ENCODE measurements at places on chromosomes 1 and 21.
A peak's percentile ranks its signal among the peaks of the same experiment; 100 is the strongest.

DNA sequence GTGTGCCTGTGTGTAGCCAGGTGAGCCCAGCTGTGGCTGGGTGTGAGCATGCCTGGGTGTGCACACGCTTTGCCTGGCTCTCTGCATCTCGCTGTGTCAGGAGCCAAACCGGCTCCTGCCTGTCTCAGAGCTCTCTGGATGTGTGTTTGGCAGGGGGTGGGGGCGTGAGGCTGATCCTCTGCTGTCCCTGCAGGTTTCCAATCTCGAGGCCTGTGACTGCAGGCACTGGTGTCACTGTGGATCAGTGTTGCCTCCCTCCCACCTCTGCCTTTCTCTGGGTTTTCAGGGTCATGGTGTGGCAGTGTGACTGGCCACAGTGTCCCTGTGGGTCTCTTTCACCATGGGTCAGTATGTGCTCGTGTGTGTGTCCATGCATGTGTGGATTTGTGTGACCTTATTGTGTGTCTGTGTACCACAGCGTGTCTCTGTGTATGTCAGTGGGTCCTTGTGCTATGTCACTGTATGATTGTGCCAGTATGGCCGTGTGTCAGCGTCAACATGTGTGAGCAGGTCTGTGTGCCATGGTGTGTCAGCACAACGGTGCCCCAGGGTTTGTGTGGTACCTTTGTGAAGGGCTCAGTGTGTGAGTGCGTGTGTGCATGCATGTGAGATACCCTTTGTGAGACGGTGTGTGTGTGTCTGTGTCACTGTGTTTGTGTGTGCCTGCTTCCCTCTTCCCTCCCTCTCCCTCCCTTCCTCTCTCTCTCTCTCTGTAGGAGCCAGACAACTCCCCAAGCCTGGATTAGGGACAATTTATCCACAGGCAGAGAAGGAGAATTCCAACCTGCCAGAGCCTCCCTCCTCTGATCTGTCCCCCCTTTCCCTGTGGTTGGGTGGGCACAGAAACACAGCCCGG lies 43.4 kb downstream of the AHDC1 start:
- no peak for DNase-seq

DNA sequence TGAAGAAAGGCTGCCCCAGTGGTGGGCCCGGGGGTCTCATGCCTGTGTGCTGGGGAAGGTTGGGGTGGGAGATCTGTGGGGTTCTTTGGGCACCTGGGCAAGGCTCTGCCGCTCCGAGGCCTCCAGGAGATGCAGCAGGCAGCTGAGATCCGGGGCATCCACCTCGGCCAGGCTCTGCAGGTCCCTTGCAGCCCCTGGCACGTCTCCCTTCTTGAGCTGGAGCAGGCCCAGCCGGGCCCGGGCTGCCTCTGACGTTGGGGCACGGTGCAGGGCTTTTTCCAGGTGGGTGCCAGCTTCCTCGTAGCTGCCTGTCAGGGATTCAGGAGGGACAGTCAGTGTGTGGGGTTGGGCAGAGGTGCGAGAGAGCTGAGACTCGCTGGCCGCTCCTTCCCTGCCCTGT lies 11.4 kb upstream of the MMEL1 start:
- DNase-seq, result no peak

GRCh38 chr1:201356701-201357100 lies 20.8 kb downstream of the TNNT2 start:
- DNase-seq, result no peak

DNA sequence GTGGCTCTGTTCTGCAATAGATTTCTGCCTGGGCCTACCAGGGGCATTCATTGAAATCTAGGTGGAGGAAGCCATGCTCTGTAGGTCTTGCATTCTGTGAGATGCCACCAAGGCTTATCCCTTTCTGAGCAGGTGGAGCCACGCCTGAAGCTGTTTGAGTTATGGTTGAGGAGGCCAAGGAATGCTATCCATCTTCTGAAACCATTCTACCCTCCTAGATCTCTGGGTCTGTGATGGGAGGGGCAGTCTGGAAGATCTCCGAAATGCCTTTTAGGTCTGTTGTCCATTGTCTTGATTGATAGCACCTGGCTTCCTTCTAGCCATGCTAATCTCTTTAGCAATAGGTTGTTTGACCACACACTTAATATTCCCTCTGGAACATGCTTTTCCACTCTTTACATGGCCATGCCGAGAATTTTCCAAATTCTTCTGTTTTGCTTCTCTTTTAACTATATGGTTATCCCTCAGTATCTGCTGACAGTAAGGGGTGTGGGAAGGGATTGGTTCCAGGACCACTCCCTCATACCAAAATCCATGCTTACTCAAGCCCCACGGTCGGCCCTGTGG lies 45.2 kb downstream of the AK4 start:
- DNase-seq, result no peak

GRCh38 chr1:100539836-100540536 lies 2.0 kb downstream of the GPR88 start:
- no peak for DNase-seq

- DNase-seq, result no peak
Observed at GRCh38 chr1:239315631-239316217, 70.6 kb upstream of the CHRM3 start.

GRCh38 chr21:31647650-31648049 lies 11.8 kb upstream of the SOD1 start:
- no peak for DNase-seq

DNA sequence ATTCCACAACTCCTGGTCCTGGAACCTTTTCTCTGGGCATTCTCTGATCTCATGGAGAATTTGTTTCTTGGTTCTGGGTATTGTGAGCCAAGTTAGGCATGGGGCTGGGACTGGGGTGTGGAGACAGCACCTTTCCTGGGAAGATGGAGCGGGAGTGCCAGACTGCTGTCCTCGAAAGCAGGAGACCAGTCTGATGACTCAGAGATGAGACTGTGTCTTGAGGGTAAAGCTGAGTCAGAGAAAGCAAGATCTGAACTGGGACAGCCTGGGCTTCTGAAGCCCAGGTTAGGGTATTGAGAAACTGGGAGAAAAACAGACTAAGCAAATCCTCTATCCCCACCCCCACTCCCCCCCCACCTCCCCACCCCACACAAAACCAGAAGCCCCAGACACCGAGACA lies 2.2 kb upstream of the KANK4 start:
- no peak for DNase-seq

DNA sequence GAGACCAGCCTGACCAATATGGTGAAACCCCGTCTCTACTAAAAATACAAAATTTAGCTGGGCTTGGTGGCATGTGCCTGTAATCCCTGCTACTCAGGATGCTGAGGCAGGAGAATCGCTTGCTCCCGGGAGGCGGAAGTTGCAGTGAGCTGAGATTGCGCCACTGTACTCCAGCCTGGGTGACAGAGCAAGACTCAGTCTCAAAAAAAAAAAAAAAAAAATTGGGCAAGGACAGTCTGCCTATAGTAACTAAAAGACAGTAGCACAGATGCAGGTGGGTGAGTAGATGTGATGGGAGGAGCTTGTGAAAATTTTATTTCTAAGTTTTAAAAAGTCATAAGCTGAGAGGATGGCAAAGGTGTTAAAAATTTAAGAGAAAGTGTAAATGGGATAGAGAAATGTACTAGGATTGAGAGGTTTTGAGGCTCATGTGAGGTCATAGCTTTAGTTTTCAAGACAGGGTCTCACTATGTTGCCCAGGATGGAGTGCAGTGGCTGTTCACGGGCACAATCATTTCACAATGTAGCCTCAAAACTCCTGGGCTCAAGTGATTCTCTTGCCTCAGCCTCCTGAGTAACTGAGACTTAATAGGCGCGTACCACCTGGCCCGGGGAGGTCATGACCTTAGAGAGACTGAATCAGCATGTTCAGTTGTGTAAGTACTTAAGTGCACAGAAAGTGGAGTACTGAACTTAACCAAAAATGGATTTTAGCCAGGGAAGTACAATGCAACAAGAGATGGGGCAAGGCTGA lies 33.7 kb downstream of the PTP4A2 start:
- DNase-seq, result no peak

DNA sequence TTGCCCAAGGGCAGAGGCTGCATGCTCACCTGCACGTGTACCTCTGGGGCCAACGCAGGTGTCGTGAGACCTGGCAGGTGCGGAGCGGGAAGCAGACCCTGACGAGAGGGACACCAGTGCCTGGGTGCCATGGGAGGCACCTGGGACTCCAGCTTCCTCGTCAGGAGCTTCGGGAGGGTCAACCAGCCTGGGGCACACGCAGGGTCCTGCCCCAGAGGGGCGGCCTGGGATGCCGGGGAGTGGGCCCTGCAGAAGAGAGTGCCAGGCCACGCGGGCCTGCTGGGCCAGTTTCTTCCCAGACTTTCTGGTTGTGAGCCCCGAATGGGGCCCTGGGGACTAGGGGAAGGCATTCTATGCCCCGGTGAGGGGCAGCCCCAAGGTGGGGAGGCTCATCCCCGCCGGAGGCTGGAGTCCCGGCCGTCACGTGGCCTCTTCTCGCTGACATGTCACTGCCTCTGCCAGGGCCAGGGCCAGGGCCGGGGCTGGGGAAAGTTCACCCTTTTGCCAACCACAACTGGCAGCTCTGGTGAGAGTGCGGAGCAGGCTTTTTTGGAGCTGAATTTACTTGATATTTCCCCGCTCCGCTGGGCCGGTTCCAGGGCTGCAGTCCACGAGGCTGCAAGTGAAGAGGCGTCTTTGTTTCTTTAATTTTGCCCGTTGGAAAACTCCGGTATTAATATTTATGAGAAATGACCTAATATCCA lies 38.5 kb upstream of the ACTRT2 start:
- no peak for DNase-seq

DNA sequence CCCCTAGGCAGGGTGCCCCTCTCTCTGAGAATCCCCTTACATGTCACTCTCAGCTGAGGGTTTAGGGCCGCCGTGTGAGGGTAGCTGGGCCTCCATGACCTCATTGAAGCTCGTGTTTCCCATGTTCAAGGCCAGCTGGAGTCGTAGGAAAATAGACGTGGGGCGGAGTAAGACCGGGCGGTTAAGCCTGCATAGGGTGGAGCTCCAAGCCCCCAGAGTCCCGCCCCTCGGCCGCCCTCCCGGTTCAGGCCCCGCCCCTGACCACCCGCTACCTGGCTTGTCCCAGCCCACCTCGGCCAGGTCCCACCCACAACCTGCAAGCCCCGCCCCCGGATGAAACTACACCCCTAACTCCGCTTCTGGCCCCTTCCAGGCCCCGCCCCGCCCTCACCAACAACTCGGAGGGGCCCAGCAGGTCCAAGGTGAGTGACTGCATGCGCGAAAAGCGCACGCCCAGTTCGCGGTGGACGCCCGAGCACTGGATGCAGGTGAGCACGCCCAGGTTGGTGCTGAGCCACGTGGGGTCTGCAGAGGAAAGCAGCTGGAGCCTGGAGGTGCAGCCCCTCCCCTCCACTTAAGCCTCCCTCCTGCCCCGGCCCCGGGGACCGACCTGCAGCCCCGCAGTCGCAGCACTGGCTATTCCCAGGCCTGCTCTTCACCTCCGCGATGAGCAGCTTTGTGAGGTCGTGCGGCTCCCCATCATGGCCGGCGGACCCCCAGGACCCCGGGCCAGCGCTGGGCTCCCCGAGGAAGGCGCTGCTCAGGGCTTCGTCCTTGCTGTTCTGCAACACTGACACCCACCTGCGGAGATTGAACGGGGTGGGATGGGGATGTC lies 12.2 kb upstream of the TCEA3 start:
- no peak for DNase-seq

DNA sequence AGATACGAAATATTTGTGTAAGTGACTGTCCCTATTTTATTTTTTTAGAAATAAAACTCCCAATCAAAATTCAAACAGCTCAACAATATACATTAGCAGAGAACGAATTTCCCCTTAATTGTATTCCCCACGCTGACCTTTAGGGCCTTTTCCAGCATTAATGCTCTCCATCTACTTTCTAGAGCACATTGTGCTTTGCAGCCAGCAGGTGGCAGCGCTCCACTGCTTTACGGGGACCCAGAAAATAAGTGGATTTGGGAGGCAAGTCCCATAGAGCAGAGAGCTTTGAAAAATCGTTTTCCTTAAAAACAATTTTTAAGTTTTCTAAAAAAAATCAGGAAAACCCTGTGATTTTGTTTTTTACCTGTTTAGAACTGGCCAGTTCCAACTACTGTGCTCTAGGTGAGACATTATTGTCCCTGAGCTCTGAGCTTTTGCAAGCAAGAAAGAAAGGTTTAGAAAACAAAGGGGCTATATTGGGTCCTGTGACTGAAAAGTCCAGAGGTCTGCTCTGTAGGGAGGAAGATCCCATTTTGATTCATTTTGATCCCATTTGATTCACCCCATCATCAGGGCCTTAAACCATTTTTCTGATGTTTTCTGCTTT lies 144.4 kb upstream of the ZNF644 start:
- DNase-seq, result peak; percentile 37

- no peak for DNase-seq
Observed at GRCh38 chr1:65224681-65225091, 76.7 kb downstream of the AK4 start.

DNA sequence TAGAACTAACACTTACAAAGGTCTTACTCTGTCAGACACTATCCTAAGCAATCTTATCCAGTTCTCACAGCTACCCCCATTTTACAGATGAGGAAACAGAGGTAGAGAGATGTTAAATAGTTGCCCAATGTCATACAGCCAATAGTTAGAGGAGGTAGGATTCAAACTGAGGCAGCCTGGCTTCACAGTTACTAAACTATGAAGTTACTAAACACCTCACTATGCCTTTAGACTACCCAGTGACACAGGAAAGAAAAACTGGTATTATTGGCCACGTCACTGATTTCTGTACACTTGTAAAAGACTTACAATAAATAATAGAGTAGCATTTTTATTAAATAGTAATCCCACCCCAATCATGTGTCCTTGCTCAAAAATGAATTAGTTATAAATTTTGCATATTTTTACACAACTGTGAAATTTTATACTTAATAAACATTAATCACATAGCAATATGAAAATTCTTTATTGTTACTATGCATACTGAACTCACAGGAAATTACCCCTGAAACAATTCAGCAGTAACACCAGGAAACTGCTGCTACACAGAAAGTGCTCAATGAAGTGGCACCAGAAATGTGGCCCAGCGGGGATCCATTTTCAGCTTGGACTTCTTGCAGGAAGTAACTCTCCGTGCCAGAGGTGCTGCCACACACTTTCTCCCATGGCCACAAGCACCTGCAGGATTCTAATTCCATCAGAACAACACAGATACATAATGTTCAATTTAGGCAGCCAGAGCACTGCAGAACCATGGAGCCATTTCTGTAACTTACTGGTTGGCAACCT lies 69.4 kb downstream of the VAV3 start:
- no peak for DNase-seq

- DNase-seq, result no peak
Observed at GRCh38 chr1:94643819-94644218, 102.3 kb upstream of the F3 start.

DNA sequence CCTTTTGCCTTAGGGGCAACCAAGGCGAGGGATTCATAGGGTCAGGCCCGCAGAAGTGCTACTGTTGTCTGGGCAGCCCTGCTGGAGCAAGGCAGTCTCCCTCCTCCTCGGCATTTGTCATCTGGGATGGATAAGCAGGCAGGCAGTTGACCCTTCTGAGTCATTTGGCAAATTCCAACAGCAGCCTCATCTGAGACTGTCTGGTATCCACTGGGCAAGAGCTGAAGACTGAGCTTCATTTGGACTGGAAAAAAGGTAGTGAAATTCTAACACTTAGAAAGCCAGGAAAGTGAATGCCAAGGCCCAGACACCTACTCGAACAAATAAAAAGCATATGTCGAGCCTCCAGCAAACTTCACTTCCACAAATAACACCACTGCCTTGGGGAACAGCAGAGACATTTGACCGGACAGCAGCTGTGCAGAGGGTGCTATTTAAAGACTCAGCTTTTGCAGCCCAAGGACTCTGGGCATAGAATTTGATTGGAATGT lies 4.0 kb upstream of the ZBTB40 start:
- DNase-seq, result no peak

- DNase-seq, result no peak
Observed at GRCh38 chr21:40056031-40056430, 188.8 kb downstream of the PCP4 start.
